ENCODE measurements at places on chromosomes 7 and 10.

DNA sequence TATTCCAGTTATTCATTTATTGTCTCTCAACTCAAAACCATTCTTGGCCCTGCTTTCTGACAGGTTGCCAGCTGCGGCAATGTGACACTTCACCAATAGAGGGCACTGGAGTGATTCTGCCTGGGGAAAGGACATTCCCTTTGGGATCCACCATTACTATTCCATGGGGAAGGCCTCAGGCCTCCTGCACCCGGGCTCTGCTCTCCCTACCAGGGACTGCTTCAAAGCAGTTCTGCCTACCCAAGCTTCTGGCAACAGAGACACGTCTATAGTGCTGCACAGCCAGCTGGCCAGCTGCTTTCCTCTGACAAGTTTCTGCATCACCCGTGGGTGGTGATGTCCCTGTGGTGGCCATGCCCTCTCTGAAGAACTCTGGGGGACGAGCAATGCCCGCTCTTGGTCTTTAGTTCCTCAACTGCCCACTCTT is 163.8 kb downstream of the ELMO1 start:
- DNase-seq = peak; percentile 23

DNA sequence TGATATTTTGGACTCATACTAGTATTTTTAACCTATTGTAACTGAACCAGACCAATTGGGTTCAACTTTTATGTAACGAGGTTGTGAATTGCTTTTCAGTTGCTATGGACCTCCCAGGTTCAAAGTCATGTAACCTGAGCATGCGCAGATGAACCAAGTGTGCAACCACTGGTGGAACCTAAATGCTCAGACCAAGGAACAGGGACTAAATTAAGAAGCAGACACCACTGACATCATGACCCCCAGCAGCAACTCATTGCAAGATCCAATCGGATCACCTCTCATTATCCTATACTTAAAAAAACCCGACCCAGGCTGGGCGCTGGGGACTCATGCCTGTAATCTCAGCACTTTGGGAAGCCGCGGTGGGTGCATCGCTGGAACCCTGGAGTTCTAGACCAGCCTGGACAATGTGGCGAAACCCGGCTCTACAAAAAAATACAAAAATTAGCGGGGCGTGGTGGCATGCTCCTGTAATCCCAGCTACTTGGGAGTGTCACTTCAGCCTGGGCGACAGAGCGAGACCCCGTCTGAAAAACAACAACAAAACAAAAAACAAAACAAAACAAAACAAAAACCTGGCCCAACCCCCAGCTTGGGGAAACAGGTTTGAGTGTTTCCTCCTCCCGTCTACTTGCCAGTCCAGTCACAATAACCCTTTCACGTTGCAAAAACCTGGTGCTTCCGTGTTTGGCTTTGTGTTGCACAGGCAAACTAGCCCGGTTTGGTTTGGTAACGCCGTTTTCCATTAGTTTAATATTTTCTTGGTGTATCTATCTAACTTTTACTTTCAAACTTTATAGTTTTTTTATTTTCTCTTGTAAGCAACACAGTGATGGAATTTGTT is 11.3 kb upstream of the ZNF518A start:
- DNase-seq = no peak

GRCh38 chr10:11551916-11552602 is 59.4 kb downstream of the USP6NL start:
- no peak for DNase-seq

DNA sequence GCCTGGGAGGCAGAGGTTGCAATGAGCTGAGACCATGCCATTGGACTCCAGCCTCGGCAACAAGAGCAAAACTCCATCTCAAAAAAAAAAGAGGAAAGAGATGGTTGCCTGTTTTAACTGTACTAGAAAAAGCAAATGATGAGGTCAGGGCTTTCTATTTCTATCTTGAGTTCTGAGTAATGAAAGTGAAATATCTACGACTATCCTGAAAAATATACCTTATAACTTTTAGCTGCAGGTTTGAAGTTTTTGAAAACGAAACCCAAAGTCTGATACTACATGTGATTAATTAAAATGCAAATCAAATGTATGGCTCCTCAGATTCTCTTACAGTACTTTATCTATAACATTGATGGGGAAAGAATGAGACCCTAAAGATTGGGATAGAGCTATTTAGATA is 636.2 kb upstream of the LRRN3 start:
- DNase-seq = no peak

DNA sequence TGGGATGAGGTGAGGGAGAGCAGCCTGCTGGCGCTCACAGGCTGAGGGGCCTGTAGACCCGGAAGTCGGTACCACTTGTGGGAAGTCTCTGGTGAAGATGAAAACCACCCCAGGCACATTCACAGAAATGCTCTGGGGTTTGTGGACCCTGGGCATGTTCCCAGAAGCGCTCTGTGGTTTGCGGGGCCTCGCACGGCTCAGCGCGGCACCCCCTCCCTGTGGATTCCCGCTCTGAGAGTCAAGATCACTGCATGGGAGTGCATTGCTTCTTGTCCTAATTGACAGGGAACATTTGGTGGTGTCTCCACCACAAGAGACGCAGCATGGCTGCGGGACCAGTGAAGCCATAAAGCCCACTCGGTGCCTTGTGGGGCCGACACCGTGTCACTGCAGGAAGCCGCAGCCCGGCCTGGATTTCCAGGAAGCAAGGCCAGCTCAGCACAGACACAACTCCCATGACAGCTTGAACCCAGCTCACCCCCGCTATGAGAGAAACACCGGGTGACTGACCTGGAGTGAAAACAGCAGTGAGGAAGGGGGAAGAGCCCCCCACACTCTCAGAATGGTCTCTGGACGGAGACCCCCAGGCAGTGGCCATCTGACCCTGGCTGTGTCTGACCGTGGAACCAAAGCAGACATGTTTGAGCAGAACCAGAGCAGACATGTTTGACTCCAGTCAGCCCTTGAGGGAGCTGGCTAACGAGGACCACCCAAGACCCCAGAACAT is 157.2 kb downstream of the PTPRN2 start:
- DNase-seq = no peak

GRCh38 chr10:93220296-93221170 is 146.8 kb downstream of the CYP26A1 start:
- DNase-seq = no peak

DNA sequence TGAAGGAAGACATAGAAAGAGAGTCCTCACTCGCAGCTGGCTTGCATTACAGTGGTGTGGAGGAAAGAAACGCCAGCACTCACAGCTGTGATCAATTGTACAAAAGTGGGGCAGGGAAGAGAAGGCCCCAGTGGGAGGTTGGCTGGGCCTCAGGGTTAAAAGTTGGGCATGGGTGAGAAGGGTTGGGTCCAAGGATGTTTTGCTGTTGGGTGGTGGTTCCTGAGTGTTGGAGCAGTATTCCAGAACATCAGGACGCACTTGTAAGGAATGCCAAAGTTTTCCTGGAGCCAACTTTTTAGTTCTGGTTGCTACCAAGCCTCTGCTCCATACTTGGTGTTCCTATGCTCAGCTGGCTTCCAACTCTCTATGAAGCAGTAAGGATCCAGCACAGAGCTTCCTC is 55.4 kb upstream of the MKRN1 start:
- DNase-seq = no peak

GRCh38 chr10:36256166-36256565 is 614.1 kb upstream of the FZD8 start:
- no peak for DNase-seq

DNA sequence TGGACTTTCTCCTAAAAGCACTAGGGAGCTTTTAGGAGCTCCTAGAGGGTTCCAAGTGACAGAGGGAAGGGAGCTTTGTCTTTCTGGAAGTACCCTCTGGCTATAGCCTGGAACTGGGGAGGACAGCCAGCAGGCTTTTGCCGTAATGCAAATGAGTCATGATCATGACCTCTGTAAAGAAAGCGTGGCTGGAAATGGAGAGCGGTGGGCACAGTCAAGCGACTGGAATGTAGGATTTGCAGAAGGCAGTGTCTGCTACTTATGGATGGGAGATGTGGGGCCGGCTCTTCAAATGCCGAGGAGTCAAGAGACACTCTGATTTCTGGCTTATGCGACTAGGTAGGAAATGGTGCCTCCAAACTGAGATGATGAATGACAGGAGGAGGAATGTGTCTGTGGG is 34.6 kb upstream of the PLPP4 start:
- DNase-seq = no peak

GRCh38 chr10:93813507-93814465 is 56.0 kb downstream of the LGI1 start:
- DNase-seq = no peak

DNA sequence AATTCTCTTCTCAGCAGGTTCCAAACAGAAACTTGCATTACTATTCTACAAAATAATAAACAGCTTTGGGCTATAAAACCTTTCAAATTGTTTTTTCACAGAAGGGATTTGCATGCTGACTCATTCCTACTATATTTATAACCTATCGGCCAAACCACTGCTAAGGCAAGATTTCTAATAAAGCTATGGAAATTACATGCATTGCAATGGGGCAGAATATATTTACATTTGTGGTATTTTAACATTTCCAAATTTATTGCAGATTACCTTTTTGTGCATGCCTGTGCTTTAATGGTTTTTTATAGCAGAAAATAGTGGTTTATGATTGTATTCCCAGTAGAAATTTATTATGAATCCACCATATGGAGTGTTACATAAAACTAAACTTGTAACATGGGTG is 69.0 kb upstream of the NPVF start:
- DNase-seq = no peak

DNA sequence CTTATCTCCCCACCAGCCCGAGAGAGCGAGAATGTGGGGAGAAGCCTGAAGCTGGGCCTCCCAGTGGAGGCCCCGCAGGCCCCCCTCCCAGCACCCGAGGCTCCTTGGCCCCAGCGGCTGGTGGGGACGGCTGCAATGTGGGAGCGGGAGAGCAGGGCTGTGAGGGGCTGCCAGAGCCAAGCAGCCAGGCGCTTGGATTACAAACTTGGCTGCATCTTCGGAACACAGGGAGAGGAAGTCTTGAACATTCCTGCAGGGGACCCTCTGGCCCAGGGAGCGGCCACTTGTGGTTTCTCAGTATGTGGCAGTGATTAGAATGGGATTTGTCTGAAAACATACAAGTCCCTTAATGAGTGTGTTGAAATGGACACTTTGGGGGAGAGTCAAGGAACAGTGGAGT is 23.2 kb downstream of the ELN start:
- no peak for DNase-seq

GRCh38 chr10:3195286-3195685 is 22.7 kb upstream of the PITRM1 start:
- no peak for DNase-seq

GRCh38 chr10:17682236-17682946 is 38.4 kb downstream of the STAM start:
- no peak for DNase-seq

- peak; percentile 88 for DNase-seq
Observed at GRCh38 chr7:157009170-157009777, 1.2 kb downstream of the MNX1 start.

GRCh38 chr10:29486433-29486832 is 148.3 kb downstream of the SVIL start:
- no peak for DNase-seq

GRCh38 chr7:77335581-77335980 is 80.6 kb downstream of the GSAP start:
- no peak for DNase-seq

- no peak for DNase-seq
Observed at GRCh38 chr10:86287110-86287793, 79.3 kb downstream of the GRID1 start.

DNA sequence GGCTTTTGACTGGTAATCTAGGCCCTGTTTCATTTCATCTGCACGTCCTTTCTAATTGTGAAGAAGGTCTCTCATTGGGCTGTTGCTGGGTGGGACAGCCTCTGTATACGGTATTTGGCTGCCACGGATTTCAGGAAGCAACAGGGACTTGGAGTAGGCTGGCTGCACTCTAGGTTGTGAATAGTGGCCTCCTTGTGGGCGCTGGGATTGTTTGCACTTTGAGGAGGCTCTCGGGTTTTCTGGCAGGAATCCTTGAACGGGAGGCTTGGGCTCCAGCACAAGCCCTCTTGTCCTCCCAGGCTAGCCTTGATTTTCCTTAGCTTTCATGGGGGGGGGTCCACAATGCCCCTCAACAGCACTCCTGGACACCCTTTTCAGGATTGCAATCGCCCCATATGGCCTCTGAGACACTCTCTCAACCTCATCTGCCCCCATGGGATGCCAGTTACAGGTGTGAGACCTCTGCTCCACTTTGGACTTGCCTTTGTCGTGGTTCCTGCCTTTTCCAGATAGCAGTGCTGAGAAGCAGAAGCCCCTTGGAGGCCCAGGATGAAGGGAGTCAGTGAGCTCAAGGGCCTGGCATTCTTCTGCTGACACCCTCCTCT is 33.9 kb upstream of the ZNF273 start:
- DNase-seq = no peak

DNA sequence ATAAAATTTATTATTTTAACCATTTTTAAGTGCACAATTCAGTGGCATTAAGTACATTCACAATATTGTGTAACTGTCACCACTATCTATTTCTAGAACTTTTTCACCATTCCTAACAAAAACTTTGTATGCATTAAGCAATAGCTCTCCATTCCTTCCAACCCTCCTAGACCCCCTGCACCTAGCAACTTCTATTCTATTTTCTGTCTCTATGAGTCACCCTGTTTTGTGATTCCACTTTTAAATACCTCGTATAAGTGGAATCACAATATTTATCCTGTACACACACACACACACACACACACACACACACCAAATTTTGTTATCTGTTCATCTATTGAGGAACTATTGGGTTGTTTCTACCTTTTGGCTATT is 89.2 kb downstream of the ARID5B start:
- DNase-seq = no peak

DNA sequence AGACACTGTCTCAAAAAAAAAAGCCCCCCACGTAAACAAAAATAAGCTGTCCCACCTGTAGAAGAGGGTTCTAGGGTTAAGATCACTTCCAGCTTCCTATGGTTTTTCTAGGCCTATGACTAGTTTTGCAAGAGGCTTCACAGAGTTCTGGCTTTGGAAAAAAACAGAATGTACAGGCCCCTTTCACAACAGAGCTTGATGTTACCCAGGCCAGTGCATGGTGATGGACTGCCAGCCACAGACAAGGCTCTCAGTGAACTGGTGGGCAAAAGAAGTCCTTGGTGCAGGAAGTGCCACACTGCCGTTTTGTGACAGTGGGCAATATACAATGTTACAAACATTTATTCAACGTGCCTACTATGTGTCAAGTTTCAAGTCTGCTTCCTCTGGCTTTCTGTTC is 18.3 kb upstream of the EFCAB10 start:
- no peak for DNase-seq

- DNase-seq = no peak
Observed at GRCh38 chr10:118735294-118735693, 19.5 kb downstream of the CACUL1 start.

GRCh38 chr10:108771106-108771505 is 1152.2 kb downstream of the XPNPEP1 start:
- no peak for DNase-seq

DNA sequence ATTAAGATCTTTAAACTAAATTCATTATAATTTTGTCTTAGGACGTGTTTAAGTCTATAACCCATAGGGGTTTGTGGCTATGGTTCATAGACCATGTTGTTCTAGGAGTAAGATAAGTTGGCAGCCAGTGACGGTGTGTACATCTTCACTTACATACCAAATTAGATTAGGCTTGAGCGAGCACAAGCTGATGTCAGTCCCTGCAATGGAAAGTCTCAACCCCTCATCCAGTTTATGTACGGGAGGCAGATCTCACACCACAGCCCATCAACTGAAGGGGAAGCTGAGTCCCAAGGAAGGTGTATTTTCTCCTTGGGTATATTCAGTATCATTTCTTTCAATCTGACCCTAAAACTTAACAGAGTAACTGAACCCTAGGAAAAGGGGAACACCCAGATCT is 5.1 kb upstream of the SMC3 start:
- DNase-seq = no peak

- no peak for DNase-seq
Observed at GRCh38 chr10:15739254-15739970, 19.7 kb upstream of the ITGA8 start.
